ENCODE measurements at places on chromosomes 7 and 10.

DNA sequence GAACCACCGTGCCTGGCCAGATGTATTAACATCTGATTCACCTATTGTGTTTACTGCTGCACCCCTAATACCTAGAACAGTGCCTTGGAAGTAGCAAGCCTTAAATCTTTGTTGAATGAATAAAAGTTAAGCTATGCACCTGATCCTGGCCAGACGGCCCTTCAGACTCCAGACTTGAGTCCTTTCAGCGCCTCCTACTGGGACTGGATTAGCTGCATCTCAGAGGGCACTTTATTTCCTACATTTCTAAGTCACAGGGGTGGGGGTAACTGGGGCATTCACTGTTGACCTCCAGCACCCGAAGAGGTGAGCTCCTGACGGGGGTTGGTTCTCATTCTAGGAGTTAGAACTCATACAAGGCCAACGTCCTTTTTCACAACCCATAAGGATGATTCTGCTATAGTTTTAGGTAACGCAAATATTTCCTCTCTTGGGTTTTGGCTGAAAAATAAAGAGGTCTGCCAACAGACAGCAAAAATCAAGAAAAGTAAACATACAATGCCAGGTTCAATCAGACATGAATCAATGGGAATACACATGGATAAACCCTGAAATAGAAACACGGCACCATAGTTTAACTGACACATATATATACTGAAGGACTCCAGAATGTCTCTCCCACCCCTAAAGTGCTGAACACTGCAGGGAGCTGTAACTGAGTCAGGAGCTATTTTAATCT is 48.0 kb upstream of the DLG5 start:
- peak; percentile 75 for DNase-seq

DNA sequence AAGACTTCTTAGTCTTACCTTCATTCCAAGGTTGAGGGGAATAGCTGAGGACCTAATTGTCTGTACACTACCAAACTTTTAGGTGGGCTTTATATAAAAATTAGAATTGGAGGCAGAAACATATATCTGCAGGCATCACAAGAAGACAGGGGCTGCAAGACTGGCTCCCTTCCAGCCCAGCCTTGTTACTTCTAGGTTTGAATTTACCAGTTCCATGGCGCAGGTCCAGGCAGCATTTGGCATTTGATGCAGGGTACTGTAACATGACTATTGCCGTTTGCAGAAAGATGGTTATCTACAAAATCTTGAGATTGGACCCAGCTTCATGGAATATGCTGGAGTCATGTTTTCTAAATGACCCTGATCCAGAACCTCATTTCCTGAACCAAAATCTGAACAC is 105.4 kb upstream of the RHOBTB1 start:
- DNase-seq, result no peak

- DNase-seq, result no peak
Measured at GRCh38 chr10:4916086-4916716, 47.0 kb upstream of the AKR1C1 start.

- no peak for DNase-seq
Measured at GRCh38 chr7:100689230-100690135, 4.6 kb downstream of the GIGYF1 start.

DNA sequence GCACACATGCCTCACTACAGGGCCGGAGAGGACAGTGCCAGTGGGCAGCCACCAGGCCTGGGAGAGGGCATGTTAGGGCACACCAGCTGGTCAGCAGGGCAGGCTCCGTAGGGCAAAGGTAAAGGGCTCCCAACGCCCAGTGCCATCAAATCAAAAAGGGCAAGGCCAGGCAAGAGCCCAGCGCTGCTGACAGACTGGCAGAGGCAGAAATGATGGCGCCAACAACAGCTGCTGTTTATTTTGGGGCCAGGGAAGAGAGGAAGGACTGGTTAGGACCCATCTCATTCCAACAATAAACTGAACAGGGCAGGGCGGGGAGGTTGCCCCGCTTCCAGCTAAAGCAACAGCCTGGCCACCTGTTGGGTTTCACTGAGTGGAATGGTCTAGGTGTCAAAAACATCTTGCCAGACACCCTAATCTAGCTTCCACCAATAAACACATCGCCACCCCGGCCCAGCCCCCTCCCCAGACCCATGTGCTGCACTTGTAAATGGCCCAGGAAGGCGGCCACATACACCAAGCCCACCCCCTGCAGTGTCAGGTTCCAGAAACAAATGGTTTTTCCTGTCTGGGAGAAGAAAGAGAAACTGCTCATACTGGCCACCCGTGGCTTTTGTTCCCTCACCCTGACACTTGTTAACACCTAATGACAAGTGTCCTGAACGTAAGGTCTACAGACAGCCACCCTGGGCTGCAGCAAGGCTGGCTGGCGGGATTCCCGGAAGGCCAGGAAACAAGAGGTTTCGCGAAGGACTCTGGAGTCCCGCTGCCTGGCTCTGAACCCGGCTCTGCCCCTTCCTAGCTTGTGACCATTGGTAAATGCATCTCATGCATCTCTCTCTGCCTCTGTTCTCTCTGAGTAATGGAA is 15.3 kb downstream of the SH3PXD2A start:
- no peak for DNase-seq

DNA sequence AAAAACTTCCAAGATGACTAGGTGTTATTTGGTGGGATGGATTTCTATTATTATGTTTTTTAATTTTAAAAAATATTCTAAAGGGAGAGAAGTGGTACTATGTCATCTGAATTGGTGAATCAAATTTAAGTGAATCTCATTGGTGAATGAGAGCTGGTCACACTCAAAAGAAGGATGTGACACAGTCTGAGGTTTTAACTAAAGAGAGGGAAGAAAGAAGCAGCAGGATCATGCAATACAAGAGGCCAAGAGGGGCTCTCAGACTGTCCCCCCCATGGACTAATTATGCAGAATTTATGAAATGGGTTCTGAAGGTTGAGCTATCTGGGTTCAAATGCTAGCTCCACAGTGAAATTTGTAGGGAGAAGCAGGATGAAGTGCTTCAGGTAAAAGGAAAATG is 16.2 kb downstream of the MACC1 start:
- no peak for DNase-seq

DNA sequence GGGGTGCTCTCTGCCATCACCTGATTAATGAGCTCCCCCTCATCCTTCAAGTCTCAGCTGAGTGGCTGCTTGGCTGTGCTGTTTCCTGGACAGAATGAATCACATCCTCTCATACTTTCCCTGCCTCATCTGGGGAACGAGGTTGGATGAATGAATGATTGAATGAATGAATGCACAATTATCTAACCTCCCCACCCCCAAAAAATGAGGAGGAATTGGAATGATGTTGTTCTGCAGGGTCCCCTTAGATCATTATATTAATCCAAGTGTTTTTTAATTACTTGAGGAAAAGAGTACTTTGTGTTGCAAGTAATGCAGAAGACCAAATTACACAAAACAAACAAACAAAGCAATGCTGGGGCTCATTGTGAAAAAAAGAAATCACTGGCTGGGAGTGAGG is 240.2 kb downstream of the BUB3 start:
- DNase-seq, result no peak

DNA sequence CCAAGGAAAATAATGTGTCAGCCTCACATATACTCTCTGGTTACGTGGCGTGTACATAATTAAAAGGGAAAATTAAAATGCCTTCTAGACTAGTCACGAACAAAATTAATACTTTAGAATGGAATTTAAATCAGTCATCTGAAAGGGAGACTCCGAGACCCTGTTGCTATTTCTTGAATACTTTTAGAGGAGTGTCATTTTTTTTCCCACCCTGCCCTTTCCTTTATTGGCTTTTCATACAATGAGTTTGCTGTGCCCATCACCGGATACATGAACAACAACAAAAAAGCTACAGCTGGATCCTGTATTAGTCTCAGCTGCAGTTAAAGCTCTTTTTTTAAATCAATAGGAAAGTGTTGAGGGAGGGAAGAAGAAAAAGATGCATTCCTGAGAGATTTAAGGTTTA is 20.1 kb downstream of the CYTH3 start:
- peak; percentile 85 for DNase-seq

- DNase-seq, result no peak
Measured at GRCh38 chr10:52814506-52814905, 41.9 kb upstream of the MBL2 start.

GRCh38 chr10:72243822-72244437 is 27.9 kb upstream of the ASCC1 start:
- DNase-seq, result peak; percentile 99

DNA sequence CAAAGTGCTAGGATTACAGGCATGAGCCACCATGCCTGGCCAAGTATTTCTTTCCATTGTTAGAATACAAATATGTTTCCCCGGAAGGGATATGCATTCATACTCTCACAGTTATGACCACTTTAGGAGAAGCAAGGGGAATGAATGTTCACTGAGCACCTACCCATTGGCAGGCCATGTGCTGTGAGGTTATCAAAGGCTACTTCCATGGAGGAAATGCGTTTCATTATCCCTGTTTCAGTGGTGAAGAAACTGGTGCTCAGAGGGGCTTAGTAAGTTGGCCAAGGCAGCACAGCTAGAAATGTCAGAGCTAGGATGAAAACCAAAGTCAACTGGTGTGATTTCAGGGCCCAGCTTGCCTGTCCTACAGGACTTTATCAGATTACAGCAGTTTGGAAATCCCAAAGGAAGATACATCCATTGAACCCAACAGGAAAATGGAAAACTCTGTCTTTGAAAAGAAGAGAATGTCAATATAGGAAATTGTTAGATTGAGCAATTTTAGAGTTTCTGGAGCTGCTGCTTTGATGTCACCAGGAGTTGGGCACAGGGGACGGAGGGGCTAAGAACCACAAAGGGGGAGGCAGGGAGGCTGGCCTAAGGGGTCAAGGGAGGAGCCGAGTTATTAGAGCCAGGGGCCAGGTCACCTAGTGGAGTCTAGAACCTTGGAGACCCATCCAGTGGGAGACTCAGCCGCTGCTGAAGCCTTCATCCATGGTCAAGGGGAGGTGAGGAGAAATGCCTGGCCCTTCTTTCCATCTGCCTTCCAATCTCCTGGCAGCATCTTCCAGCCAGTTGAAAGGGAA is 319.8 kb downstream of the FRMD4A start:
- DNase-seq, result no peak

- no peak for DNase-seq
Measured at GRCh38 chr10:69403066-69403465, 13.7 kb downstream of the TACR2 start.

GRCh38 chr7:105963038-105963667 is at the start of gene CDHR3:
Gene CDHR3 (plus strand): TSS chr7:105963264. CDS start chr7:105963319, 55 bp downstream.
- no peak for DNase-seq

DNA sequence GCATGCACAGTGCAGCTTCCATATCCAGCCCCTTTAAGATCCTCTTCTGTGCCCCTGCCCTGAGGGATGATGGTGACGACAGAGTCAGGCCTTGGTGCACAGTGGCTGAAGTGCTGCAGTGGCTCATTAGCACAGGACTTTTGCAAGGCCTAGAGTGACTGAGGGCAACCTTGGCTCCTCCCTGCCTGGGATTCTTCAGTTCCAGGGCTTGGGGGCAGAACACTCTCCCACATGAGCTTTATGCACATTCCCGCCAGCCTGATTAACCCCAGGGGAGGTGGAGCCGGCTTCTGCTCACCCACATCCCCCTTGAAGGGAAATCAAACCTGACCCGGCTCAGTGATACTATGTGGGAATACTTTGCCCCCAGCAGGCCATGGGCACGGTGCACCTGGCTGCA is 253.4 kb downstream of the GALNT17 start:
- no peak for DNase-seq

- DNase-seq, result no peak
Measured at GRCh38 chr7:86747698-86748097, 104.0 kb downstream of the GRM3 start.

- no peak for DNase-seq
Measured at GRCh38 chr7:142809671-142810070, 38.9 kb downstream of the PRSS2 start.

GRCh38 chr10:61842755-61843497 is 58.6 kb upstream of the ARID5B start:
- peak; percentile 94 for DNase-seq

- no peak for DNase-seq
Measured at GRCh38 chr7:155992107-155992506, 179.8 kb upstream of the SHH start.

DNA sequence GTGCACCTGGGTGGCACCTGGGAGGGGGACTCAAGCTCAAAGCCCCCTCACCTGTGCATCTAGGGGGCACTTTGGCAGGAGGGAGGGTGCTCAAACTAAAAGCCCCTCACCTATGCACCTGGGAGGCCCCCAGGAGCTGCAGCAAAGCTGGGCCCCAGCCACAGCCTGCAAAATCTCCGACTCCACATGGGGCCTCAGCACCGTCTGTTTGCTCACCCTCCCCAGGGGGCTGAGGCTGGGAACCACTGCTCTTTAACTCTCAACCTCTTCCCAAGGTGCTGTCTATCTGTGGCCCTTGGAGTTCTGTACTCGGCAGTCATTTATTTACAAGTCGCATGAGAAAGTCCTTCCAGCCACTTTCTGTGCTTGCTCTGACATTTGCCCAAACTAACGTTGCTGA is 458.4 kb downstream of the DNAJB6 start:
- no peak for DNase-seq

GRCh38 chr7:106744563-106745091 is 83.7 kb upstream of the CCDC71L start:
- DNase-seq, result no peak

DNA sequence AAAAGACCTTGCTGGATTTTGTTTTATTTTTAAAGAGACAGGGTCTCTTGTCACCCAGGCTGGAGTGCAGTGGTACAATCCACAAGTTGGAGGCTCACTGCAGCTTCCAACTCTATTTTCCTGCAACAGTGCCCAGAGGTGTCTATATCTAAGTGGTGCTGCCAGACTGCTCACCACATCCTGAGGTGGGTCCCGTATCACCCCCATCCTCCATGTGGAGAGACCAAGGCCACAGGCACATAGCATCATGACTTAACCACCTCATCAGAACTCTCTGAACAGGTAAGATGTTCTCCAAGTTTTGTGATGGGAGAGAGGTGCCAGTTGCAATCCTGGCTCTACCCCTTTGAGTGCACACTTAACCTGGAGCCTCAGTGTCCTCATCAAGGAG is 98.2 kb downstream of the RNF216 start:
- no peak for DNase-seq

- DNase-seq, result no peak
Measured at GRCh38 chr7:101563943-101564777, 64.9 kb downstream of the MYL10 start.
